Uterus (tissue), 4 donors: ENCODE measurements at places on chromosomes 7 and 10. TPM values are rescaled to one million over a fixed set of nuclear protein-coding genes. Genes with fewer than 3 reads are reported as not detected.
A peak's percentile ranks its signal among the peaks of the same experiment; 100 is the strongest.

Gene MDFIC
- 79.2 TPM for total RNA-seq

Gene GNG11
- total RNA-seq, result 35.8 TPM

DNA sequence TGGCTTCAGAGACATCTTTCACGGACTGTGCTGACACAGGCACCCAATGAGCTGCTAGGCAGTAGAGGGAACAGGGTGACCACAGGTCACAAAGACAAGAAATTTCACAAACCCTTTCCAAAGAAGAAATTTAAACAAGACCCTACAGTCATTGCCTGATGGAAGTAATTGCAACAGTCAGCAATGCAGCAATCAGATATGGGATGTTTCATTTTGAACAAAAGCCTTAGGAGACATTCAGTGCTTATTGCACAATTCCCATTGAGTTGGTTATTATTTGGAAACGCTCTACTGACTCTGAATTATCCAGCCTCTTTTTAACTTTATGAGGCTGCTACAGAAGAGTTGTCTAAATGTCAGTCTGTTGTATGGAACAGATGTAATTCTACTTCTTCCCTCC is 85.5 kb downstream of the ETV1 start:
- no peaks in the 10 kb centered on the region for H3K27me3 ChIP-seq
- H3K4me3 ChIP-seq, result no peak overlapping the region
- no peak for DNase-seq
- H3K27ac ChIP-seq, result no peak overlapping the region

Gene YWHAG
- 17.9 TPM for total RNA-seq

DNA sequence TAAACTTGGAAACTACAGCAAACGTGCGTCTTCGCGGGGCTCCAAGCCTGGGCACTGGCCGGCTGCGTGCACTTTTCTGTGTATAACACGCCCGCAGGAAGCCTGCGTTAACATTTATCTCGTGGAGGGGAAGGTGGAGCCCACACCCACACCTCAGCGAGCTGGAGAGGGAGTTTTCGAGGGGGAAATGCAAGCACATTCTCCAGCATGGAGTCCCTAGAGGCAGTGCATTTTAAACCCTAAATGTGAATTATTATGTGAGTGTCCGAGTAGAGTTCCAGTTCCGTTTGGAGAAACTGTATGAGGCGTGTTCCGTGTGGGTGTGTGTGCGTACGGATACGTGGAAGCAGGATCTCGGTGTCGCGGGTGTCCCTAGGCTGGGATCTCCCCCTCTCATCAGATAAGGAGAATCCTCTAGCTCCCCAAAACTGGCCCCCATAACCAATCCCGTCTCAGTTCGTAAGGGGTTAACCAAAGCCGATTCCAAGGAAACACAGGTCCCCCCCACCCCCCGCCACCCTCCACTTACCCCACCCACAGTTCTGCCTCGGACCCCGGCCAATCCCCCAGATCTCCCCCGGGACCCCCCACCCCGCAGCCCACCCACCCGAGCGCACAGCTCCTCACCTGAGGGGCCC is 403 bp downstream of the CDK6 start:
- H3K27ac ChIP-seq, result peak overlapping the region; percentile 82
- no peaks in the 10 kb centered on the region for H3K36me3 ChIP-seq
- H3K27me3 ChIP-seq, result no peaks in the 10 kb centered on the region
- DNase-seq, result peak; percentile 19
- peak overlapping the region; percentile 52 for H3K4me3 ChIP-seq

Gene GIMAP8
- total RNA-seq, result 31.5 TPM

Gene ACTR3C
- 13.1 TPM for total RNA-seq

- no peaks in the 10 kb centered on the region for H3K4me1 ChIP-seq
- no peak overlapping the region for H3K27ac ChIP-seq
- H3K27me3 ChIP-seq, result no peaks in the 10 kb centered on the region
- H3K4me3 ChIP-seq, result no peak overlapping the region
- no peaks in the 10 kb centered on the region for H3K36me3 ChIP-seq
Measured at GRCh38 chr10:70557086-70557845, 45.3 kb downstream of the PRF1 start.

Gene MYO1G
- total RNA-seq, result 1.5 TPM

Gene GSTO2
- total RNA-seq, result not detected

GRCh38 chr10:120251821-120252442 is 205.1 kb upstream of the PLPP4 start:
- no peak overlapping the region for H3K4me3 ChIP-seq
- H3K27me3 ChIP-seq, result no peaks in the 10 kb centered on the region
- H3K4me1 ChIP-seq, result no peaks in the 10 kb centered on the region
- H3K27ac ChIP-seq, result no peak overlapping the region

DNA sequence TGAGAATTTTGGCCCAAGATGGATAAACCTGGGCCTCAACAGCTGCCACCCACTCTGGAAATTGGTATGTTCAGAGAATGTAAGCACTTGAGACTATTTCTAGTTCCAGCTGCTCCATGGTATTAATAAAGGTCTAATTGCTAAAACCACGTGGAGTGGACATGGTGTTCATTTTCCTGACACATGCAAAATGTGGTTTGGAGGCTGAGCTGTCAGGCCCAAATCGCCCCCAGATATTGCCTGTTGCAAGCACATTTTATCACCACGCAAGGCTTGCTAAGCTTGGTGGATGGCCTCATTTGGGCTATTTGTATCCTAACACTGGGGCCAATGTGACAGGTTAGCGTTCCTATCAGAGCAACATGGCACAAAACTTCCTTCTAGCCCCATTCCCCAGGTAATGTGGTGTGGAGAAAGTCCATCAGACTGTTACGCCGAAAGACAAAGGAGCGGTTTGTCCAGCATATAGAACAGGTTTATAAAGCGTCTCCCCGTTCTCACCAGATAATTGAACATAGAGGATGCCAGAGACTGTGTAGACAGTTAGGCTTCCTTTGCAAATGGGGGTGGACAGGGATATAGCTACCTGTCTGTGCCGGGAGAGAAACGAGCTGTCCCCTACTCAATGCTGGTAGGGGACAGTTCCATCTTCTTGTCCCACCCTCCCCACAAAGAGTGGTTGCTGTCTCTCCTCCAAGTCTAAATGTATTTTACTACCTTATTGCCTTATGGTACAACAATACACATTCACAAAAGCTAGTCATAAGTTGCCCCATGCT is 78.0 kb upstream of the ANKRD1 start:
- H3K4me1 ChIP-seq, result no peaks in the 10 kb centered on the region
- DNase-seq, result no peak
- no peaks in the 10 kb centered on the region for H3K36me3 ChIP-seq
- no peak overlapping the region for H3K27ac ChIP-seq
- H3K4me3 ChIP-seq, result no peak overlapping the region
- H3K27me3 ChIP-seq, result peaks cover 5% of the 10 kb centered on the region

Gene FRMD4A
- total RNA-seq, result 34.1 TPM

Gene AGAP3
- total RNA-seq, result 54.1 TPM

DNA sequence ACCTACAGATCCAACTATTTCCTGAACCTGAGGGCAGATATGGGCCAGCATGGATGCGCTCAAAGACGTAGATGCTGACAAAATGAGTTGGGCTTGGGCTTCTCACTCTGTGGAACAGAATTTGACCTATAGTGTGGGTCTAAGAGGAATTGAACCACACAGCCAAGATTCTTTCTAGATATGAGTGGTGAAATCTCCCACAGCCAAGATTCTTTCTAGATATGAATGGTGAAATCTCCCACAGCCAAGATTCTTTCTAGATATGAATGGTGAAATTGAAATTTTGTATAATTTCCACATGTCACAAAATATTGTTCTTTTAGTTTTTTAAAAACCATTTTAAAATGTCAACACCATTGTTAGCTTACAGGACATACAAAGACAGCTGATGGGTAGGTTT is 215.4 kb upstream of the LRGUK start:
- H3K27me3 ChIP-seq, result no peaks in the 10 kb centered on the region
- no peaks in the 10 kb centered on the region for H3K36me3 ChIP-seq
- no peak overlapping the region for H3K27ac ChIP-seq

GRCh38 chr10:127444155-127444554 is 105.0 kb upstream of the NPS start:
- no peak overlapping the region for H3K4me3 ChIP-seq
- no peaks in the 10 kb centered on the region for H3K27me3 ChIP-seq
- H3K27ac ChIP-seq, result no peak overlapping the region
- H3K4me1 ChIP-seq, result no peaks in the 10 kb centered on the region

GRCh38 chr10:25843551-25844170 is 90.4 kb upstream of the MYO3A start:
- DNase-seq, result no peak
- H3K4me1 ChIP-seq, result no peaks in the 10 kb centered on the region
- no peaks in the 10 kb centered on the region for H3K27me3 ChIP-seq
